ENCODE measurements at places on chromosomes 7 and 10.

- DNase-seq = no peak
These were observed 87.2 kb downstream of the NRF1 start for GRCh38 chr7:129698516-129699418.

GRCh38 chr10:27950242-27950564 lies 48.7 kb downstream of the ODAD2 start:
- DNase-seq = no peak

- no peak for DNase-seq
These were observed 757 bp upstream of the GRID1 start for GRCh38 chr10:86367152-86367951.

DNA sequence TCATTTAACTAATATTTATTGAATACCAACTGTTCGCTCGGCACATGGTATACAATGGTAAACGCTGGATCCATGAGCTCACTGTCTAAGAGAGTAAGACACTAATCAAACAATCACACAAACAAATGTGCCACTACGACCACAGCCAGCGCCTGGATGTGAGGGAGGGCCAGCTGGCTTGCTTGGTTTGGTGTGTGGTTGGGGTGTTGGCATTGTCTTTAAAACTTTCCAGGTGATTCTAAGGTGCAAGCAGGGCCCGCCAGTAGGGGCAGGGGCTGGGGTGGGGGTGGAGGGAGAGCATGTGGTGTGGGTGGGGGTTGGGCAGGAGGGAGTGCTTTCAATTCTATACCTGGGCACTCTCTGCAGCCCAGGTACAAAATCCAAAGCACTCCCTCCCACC lies 31.6 kb downstream of the ADRA2A start:
- no peak for DNase-seq

DNA sequence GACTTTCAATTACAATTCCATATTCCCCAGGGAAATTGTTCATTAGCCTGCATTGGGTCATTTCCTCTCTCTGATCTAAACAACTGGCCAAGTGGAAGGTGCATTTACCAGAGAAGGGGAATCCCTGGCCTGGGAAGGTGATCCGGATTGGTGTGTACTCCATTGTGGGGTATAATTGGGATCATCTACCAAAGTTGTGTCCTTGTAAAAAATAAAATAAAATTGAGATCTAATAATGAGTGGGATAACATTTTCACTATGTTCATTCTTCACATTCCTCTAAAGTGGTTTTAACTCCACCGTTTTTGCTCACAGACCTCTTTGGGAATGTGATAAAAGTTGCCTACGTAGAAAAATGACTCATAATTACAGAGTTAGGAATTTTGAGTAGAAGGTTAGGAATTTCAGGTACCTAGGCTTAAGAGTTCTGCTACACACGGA lies 22.8 kb downstream of the ARL5B start:
- no peak for DNase-seq

GRCh38 chr7:11294965-11295364 lies 321.3 kb downstream of the PHF14 start:
- no peak for DNase-seq

- DNase-seq = no peak
These were observed 391.8 kb upstream of the ETV1 start for GRCh38 chr7:14381306-14381705.

- DNase-seq = no peak
These were observed 38.1 kb upstream of the SEMA3A start for GRCh38 chr7:84232646-84233045.

GRCh38 chr7:31850601-31851000 lies 163.6 kb downstream of the PPP1R17 start:
- DNase-seq = no peak

DNA sequence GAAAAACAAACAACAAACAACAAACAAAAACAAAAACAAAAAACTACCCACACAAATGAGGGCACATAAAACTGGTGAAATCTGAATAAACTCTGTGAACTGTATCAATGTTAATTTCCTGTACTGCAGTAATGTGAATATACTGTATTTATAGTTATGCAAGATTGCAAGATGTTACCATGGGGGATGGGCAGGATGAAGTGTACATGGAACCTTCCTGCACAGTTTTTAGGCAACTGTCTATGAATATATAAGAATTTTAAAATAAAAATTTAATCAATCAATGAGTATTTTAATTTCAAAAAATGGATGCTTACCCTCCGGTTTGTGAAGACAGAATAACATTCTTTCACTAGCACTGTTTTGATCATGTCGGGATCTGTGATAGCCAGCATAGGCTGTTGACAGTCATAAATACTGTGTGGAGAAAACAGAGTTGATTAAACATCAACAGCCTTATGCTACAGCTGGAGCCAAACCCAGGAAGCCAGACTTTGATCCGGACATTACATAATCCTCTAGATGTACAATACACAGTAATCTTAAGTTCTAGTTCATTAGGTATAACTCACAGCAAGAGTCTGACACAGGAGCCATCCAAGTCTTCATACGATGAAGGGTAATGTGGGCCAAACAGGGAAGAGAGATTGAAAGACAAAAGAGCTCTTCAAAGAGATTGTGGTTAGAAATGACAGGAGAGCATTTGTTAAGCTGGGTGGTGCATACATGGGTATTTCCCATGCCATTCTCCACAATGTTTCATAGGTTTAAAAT lies 14.8 kb downstream of the CYP3A7 start:
- DNase-seq = no peak

GRCh38 chr7:81114633-81115032 lies 195.8 kb upstream of the SEMA3C start:
- DNase-seq = no peak

DNA sequence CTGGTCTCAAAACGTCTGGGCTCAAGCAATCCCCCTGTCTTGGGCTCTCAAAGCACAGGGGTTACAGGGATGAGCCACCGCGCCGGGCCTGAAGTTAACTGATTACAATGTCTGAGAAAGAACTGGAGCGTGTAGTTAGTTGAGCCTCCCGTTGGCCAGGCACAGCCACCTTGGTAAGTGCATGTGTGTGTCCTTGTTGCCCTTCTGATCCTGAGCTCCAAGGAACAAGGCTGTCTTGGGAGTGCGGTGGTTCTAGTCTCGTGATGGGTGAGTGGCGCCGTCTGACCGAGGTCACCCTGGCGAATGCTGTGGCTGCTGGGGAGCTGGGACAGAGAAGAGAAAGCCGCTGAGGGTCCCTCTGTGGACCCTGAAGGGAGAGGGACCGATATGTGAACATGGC lies 50.5 kb downstream of the PITRM1 start:
- no peak for DNase-seq

DNA sequence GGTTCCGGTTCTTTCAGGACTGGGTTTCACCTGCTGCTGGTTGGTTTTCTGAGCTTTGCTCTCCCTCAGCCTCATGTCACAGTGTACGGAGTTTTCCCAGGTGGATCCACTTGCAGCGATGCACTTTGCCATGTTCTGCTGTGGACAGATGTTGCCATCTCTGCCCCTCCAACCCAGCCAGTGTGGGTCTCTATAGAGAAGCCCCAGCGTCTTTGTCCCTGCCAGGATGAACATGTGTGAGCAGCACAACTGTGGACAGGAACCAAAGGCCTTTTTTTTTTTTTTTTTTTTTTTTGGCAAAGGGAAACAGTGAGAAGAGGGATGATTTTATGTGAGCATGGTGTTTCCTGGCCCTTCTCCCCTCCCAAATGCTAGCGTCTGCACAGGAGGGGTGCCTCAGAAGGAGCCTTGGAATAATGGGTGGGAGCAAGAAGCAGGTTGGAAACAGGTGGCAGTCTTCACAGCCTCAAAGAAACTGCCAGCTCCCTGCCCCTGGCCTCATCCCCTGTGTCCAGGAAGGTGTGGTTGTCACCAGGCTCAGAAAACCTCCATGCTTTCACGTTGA lies 106.5 kb downstream of the RPS24 start:
- no peak for DNase-seq

DNA sequence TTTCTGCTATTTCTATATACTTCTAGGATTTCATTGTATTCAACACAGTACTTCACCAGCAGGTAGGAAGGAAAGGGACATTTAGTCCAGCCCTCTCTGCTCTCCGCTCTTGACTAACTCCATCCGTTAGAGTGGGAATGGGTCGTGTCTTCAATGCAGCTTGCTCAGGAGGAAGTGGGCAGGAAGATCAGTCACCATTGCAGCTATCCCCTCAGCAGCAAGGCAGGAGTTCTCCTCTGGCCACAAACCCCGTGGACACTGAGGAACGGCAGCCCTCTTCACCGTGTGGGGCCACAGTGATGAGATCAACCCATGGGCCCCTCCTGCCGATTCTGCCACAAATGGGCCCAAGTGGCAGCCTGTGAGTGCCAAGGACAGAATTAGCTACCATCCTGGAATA lies 30.2 kb upstream of the IKZF1 start:
- peak; percentile 65 for DNase-seq

DNA sequence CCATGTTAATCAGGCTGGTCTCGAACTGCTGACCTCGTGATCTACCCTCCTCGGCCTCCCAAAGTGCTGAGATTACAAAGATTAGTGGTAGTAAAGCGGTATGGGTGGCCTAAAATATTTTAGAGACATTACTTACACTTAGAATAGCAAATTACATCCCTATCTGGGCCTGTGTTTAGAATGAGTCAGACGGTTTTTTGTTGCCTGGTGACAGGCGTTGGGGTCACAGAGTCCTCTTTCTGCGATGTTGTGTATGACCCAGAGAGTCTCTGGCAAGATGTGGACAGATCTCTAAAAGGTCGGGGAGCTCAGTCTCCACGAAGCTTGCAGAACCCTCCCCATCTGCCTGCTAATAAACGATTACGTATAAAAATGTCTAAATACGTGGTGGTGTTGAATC lies 39.6 kb upstream of the PRKCQ start:
- DNase-seq = no peak
